Stimulated activated CD8-positive, alpha-beta memory T cell treated with anti-CD3 and anti-CD28 coated beads, Interleukin-2, amount 100 ng/mL, for 1 hour (primary cell): ENCODE measurements at places on chromosomes 6 and 20.

DNA sequence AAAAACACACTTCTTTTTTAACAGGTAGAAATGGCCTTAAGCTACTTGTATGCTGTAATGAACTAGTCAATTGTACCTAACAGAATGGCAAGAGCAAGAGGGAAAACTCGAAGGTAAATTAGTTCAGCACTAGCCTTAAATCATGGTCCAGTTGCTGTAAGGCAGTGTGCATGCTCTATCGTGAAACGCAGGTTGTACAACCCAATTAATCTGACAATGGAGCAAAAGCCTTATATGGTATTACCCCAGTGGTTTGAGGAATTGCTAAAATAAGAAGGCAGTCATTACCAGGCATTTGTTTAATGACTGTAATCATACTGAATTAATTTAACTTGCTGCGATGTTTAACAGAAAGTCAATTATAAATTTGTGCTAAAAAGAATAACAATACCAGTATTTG is 69.3 kb upstream of the SOX4 start:
- no peak for DNase-seq

GRCh38 chr6:17656092-17656491 is 50.6 kb downstream of the NUP153 start:
- no peak for DNase-seq

GRCh38 chr6:14453712-14454472 is 336.3 kb downstream of the CD83 start:
- no peak for DNase-seq

DNA sequence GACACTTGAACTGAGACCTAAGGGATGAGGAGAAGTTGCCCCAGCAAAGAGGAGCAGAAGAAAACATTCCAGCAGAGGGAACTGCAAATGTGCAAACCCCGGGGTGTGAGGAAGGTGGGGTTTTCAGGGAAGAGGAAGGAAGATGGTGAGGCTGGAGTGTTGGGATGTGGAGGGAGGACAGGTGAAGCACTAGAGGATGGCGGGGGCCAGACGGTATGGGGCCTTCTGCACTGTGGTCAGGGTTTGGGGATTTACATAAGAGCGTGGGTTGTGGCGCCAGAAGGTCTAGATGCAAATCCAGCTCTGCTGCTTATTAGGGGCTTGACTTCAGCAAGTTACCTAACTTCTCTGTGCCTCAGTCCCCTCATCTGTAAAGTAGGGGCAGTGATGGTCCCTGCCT is 16.0 kb downstream of the DLGAP4 start:
- DNase-seq = no peak

DNA sequence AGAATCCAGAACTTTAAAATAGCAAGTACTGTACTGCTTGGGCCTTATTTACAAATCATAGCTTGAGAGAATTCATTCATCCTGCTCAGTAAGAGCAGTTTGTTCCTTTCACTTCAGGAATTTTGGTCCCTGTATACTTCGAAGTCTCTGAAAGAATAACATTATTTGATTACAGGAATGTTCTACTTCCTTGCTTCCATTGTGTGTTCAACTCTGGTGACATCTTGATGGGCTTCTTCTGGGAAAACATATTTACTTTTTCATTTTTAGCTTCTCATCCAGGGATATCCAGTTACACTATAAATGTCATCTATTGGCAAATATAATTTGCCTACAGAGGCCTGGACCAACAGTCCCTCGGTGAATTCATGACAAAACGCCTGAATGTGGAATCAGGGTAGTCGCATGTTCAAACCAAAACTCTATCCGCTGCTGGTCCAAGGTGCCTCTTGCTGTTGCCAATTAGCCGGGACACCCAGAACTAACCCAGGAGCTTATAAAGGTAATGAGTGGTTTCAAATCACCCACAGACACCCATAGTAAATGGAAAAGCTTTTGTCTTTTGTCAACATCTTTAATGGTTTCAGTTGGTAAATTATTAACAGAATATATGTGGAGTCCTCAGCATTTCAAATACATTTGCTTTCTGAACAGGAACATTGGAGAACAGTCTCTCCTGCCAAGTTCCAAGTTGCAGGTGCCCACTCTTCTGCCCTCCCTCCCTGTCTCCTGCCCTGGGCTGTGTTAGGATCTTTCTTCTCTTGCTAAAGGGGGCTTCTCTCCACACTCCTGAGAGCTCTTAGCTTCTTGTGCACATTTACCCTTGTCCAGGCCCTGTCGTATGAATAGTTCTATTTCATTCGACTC is 162.5 kb upstream of the CITED2 start:
- no peak for DNase-seq

- no peak for DNase-seq
These were observed 3.0 kb downstream of the RIMS1 start for GRCh38 chr6:71889366-71889765.

DNA sequence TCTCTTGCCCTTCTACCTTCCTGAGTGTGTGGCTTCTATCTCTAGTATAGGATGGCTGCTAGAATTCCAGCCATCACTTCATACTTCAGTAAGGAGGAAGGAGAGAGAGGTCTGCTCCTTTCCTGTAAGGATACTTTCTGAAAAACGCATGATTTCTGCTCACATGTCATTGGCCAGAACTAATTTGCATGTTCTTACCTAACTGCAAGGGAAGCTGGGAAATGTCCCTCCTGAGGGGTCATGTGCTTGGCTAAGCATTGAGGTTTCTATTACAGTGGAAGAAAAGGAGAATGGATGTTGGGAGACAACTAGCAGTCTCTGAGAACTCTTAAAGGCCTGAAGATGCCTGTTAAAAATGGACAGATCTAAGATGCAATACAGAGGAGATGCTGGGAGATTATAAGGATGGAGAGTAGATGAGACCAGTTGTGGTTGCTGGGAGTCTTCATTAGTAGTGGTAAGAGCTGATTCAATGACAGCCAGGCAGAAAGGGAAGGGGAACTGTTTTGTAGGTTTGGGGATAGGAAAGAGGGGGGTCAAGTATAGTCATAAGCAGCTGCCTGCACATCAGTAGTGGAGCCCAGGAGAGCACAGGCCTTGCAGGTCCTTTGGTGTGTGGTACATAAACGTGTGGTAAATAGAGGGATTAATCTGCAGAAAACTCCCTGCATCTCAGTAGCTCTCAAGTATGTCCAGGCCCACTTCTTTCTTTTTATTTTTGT is 20.2 kb downstream of the CDS2 start:
- DNase-seq = no peak

- no peak for DNase-seq
These were observed 269.3 kb downstream of the ARHGAP18 start for GRCh38 chr6:129440691-129441090.

- no peak for DNase-seq
These were observed 33.0 kb downstream of the SAMD3 start for GRCh38 chr6:130189531-130190397.

- no peak for DNase-seq
These were observed 474.9 kb upstream of the AGPAT4 start for GRCh38 chr6:161748535-161749416.

DNA sequence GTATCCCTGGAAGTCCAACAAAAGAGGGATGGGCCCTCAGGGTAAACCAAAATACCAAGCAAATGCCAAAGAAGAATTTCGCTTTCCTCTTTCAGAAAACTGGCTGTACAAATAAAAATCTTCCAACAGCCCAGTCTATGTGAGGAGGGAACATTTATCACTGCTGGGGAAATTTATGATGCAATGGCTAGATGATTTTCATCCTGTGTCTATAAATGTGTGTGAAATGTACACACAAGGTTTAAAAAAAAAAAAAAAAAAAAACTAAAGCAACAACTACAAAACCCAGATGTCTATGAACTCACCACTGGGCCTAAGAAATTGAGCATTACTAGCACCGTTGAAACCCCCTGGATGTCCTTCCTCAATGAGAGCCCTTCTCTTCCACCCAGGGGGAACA is 68.7 kb upstream of the SLC4A11 start:
- DNase-seq = no peak

GRCh38 chr20:32282461-32282860 is 5.0 kb downstream of the KIF3B start:
- no peak for DNase-seq

- DNase-seq = no peak
These were observed 237.5 kb upstream of the RSPO3 start for GRCh38 chr6:126880964-126881363.

DNA sequence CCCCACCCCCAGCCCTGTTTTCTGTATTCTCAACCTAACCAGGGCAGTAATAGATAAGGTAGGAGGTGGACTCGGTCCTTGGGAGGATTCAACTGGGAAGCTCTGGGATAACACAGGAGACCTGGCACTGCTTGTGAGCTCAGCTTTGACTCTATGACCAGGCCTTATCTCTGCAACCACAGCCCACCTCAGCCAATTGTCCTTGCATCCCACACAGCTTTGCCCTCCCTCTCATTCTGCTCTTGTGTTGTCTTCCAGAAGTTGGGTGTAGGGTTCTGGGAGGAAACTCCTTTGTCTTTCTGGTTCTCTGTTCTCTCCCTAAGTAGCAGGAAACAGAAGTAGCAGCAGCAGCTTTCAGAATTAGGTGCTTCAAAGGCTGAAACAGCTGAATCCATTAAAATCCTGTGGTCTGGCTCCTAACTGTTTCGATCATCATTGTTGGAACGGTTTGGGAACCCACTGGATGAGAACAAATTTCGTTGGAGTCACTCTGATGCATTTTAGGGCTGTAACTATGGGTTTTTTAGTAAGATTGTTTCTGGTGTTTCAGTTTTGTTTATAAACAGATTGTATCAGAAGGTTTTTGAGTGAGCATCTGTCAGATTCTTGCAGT is 32.4 kb upstream of the SNX9 start:
- DNase-seq = no peak

DNA sequence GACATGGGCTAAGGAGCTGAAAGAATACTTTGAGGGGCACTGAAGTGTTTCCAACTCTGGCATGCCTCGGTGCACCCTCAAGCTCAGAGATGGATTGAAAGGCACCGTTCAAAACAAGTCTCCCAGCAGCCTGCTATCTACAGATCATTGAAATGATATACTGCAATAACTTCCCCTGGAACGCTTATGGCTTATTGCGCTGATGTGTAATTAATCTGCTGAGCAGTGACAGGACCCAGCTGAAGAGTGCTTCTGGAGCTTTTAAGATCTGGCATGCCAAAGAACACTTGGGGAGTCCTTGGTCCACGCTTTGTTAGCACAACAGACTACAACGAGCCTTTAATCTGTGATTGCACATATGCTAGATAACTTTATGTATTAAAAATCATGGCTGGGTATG is 708.2 kb downstream of the PRKN start:
- DNase-seq = no peak

DNA sequence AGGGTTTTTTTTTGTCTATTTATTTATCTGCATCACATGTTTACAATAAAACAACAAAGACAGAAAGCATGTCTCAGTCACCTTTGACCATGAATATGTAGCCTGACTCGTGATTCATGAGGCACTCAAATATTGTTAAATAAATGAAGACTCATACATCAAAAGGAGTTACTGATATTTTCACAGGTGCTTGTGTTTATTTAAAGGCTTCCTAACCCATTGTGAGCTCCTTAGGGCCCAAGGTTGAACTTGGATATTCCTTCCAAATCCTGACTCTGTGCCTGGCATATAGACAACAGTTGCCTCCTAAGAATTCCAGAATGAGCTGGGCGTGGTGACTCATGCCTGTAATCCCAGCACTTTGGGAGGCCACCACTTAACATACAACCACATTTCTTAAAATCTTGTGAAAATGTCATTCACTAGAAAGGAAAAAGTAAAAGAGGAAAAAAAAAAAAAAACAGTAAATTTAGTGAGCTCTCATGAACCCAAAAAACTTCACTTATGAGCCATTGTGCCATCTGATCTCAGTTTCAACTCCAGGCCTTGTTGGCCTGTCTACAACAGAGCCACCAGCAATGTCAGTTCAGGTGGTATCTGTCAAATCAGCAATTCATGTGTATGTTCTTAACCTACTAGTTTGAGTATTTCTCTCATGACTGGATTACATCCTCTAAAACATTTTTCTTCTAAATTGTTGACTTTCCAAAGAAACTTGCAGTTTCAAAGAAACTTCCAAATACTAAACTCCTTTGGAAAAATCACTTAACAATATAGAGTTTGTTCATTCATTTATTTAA is 162.7 kb upstream of the MARCKS start:
- DNase-seq = no peak

DNA sequence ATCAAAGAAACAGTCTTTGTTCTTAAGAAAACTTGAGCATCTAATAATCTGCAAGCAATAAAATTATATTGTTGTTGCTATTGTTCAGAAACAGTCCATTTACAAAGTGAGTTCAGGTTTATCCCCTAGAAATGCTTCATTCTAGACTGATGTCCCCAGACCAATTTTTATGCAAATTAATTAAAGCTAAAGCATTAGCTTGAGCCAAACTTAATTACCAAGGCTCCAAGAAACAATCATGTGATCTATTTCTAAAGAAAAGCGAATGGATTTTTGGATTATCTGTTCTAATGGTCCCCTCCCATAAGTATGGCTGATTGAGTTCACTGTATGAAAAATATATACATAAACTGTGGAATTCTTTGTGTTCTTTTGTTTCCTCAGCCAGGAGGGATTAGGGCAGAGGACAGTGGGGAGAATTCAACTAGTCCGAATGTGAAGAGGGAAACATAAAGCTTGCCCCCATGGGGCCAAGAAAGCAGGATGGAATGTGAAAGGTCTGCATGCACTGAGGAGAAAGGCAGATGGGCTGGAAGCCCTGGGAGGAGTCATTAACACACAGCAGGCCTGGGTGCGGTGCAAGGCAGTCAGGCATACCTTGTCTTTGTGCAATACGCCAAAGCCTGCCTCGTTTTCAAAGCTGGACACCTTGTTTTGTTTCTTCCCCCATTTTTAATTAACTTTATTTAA is 597.1 kb downstream of the KIF16B start:
- no peak for DNase-seq

- DNase-seq = no peak
These were observed 386.5 kb upstream of the SULF2 start for GRCh38 chr20:48171626-48172356.

DNA sequence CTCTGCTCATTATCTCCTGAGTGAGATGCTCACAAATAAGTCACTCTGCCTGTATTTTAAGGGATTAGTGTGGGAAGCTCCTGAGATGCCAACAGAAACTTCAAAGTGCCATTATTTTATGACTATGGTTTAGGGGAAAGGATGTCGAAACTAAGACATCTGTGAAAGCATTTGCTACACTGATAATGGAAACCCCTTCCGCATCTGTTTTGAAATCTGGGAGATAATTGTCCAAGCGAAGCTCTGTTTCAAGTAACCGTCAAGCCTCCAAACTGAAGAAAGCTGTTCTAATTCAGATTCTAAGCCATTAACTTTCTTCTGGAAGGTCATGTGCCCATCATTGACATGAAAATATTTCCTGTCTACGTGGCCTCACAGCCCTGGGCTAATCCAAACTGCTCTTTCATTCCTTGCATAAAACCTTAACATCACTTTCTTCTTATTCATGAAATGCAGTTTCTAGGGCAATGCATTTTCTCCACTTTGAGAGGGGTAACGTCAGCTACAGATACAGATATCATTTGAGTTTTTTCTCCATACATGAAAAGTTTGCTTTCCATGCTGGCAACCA is 932.0 kb downstream of the C6orf118 start:
- DNase-seq = no peak

- DNase-seq = no peak
These were observed 184.2 kb upstream of the BMP2 start for GRCh38 chr20:6583134-6583738.

- no peak for DNase-seq
These were observed 65.1 kb upstream of the CDH4 start for GRCh38 chr20:61186771-61187472.

- DNase-seq = no peak
These were observed 112.2 kb upstream of the ARMC2 start for GRCh38 chr6:108736002-108736361.

GRCh38 chr6:95515975-95516374 is 61.4 kb upstream of the MANEA start:
- no peak for DNase-seq
